ACHN (cell line): ENCODE measurements at places on chromosomes 1 and 21.

DNA sequence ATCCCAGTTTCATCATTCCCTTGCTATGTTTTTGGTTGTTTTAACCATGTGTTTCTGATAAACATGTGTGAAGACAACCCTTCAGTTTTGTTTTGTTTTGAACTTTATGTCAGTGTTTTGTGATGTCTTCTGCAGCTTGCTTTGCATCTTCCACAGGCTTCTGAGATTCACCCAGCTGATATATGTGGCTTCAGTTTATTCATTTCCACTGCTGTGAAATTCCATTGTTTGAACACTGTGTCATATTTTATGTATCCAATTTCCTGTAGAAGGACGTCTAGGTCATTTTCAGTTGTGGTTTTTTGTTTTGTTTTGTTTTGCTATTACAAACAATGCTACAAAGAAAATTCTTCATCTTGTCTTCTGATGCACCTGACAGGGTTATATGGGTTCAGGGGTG is 27.2 kb upstream of the SLC26A9 start:
- no peak for DNase-seq

- no peak for DNase-seq
Measured at GRCh38 chr1:36734356-36734755, 251.6 kb upstream of the CSF3R start.

DNA sequence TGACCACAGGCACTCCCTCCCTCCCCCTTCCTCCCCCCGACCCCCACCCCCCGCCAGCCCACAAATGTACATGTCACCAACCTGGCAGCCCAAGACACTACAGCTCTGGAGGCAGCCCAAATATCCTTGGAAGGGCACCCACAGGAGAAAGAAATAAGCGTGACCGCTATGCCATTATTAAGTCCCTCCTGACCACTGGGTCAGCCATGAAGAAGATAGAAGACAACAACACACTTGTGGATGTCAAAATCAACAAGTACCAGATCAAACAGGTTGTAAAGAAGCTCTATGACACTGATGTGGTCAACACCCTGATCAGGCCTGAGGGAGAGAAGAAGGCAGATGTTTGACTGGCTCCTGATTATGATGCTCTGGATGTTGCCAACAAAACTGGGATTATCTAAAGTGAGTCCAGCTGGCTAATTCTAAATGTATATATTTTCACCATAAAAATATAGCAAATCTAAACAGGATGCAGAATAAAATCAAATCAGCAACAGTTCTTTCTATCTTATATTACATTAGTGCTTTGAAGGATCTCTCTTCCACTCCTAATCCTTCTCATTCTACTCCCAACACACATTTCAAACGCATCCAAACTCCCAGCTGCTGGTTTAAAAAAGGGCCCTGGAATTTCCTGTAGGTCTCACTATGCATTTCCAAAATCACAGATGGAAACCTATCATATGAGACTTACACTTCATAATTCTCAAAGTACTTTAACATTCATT is 77.4 kb upstream of the SLFNL1 start:
- DNase-seq = no peak

GRCh38 chr1:74235153-74235552 is at the start of gene TNNI3K:
Gene TNNI3K, plus strand, starts transcription at chr1:74235387. Its CDS starts 65 bp downstream, at chr1:74235452.
- no peak for DNase-seq

DNA sequence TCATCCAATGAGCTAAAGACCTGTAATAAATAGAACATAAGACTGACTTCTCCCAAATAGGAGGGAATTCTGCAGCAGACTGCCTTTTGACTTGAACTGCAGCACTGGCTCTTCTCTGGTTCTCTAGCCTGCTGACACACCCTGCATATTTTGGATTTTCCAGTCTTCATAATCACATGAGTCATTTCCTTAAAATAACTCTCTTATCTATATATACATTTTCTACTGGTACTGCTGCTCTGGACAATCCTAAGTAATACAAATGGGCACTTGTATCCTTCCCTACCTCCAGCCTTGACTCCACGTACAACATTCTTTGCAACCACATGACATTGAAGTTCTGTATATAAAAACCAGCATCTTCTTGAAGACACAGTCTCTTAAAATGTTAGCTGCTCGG is 429.4 kb upstream of the TMPRSS15 start:
- DNase-seq = no peak

- DNase-seq = no peak
Measured at GRCh38 chr1:3777078-3777547, 4.6 kb downstream of the SMIM1 start.
